ENCODE measurements at places on chromosomes 12 and 14.

DNA sequence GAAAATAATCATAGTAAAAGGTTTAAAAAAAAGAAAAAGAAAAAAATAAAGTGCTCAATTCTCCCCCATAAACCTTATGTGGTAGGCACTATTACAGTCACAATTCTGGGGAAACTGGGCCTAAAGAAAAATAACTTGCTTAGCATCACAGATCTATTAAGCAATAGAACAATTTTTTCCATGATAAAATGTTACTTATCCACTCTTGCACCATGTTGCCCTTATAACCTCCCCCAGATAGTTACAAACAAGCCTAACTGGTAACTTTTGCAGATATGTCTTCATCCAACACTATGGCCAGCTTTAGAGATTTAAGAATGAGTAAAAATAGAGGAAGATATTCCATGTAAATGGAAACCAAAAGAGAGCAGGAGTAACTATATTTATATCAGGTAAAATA lies 164.8 kb downstream of the DUSP6 start:
- no peak for DNase-seq

DNA sequence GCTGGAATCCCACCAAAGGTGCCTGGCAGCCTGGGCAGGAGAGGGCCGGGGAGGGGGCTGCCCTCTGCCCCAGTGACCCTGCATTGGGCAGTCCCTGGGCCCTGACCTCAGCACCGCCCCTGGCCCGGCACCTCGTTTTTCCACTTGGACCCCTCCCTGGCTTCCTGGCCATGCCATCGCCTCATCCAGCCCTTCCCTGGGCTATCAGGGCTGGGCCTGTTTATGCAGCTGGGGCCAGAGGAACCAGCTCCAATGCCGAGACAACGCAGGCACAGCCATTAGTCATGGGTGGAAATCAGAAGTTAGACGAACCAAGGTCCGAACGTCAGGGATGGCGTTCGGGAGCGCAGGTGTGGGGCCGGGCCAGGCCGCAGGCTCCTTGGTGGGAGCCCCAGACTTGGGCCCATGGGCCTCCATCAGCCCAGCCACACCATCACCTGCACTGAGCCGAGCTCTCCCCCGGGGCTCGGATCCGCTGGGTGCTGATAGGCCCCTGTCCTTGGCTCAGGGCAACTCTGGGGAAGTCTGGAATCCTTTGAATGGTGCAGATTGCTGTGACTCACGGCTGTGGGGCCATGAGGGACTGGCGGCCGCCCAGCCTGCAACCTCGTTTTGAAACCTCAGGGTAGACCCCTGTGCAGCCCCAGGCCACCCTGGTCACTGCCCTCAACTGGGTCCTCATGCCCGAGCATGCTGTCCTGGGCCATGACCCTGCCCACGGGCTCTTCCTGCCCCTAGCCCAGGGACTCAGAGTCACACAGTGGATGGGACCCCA lies 169.4 kb downstream of the KIF26A start:
- no peak for DNase-seq

- DNase-seq = no peak
Observed at GRCh38 chr12:104213952-104214351, 1.6 kb upstream of the TXNRD1 start.

- DNase-seq = no peak
Observed at GRCh38 chr12:74408601-74409166, 129.0 kb upstream of the ATXN7L3B start.

DNA sequence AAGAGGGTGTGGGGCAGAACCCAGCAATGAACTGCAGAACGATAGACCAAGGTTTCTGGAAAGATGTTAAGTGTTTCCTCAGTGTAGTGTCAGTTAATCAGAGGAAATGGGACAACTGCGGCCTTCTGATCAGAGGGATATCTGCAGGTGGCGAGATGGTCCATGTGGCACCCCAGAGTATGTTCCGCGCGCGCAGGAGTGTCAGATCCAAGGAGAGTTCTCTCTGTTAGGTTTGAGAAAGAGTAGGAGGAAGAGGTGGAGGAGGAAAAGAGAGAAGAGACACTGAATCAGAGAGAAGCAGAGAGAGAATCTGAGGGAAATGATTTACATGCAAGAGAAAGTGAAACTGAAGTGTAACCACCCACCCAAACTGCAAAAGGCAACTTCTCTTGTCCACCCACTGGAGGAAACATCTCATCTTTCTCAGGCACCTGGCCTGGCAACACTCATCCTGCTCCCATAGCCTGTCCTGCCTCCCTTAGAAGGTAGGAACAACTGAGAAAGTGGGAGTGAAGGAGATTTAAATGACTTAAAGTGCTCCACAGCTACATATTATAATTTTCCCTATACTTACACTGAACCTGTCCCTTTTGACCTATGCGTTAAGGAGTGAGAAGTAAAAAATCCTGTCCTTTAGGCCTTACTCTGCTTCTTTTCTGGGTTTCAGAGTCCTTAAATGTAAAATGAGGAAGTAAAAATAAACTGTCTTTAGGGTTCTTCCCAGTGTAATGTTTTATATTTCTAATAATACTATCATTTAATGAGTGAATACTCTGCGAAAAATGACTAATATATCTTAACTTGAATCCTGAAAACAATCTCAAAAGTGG lies 6.8 kb upstream of the TESPA1 start:
- peak; percentile 46 for DNase-seq

- DNase-seq = no peak
Observed at GRCh38 chr12:109618082-109618481, 44.5 kb downstream of the MVK start.

DNA sequence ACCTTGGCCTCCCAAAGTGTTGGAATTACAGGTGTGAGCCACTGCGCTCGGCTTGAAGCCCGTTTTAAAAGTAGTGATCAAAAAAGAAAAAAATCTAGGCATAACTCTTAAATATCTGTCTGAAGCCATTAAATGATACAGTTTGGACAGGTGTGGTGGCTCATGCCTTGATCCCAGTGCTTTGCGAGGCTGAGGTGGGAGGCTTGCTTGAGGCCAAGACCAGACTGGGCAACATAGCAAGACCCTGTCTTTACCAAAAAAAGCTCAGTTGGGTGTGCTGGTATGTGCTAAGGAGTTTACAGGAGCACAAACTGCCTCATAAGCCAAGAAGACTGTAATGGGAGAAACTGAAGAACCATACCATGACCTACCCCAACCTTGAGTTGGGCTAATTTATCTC lies 26.0 kb downstream of the SYNE2 start:
- DNase-seq = no peak

DNA sequence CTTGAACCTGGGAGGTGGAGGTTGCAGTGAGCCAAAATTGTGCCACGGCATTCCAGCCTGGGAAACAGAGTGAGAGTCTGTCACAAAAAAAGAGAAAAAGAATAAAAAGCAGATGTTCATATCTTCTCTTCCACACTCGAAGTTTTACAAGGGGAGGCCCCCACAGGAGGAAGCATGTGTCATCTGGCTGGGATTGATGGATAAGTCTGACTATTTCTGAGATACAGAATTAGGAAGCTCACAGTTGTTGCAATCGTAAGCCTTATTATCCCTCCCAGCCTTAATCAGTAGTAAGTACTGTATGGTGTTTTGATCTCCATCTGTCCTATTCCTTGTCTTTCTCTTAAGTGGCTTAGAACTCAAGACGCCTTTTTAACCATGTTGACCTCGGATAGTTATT lies 31.9 kb upstream of the RASSF8 start:
- DNase-seq = no peak

- no peak for DNase-seq
Observed at GRCh38 chr14:57816568-57817284, 49.2 kb downstream of the SLC35F4 start.

- no peak for DNase-seq
Observed at GRCh38 chr12:90870971-90871725, 83.8 kb downstream of the CCER1 start.

Data from stimulated activated naive CD4-positive, alpha-beta T cell treated with Interleukin-2 at 50 U/mL for 16 hours (primary cell).